ENCODE measurements at places on chromosomes 13 and 19.

DNA sequence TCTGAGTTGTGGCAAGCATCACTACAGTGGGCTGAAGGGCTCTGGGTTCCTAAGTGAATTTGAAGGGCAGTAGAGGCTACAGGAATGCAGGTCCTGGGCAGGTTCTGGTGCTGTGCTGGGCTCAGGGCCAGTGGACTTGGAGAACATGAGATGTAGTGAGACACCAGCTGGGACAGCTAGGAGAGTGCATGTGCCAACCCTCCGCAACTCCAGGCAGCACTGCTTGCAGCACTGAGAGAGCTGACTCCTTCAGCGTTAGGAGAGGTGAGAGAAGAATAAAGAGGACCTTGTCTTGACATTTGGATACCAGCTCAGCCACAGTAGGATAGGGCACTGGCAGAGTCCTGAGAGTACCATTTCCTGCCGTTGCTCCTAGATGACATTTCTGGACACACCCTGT is 739.9 kb upstream of the PRR20A start:
- DNase-seq, result no peak

- DNase-seq, result no peak
Measured at GRCh38 chr19:39380521-39381502, 10.1 kb downstream of the PAF1 start.

GRCh38 chr13:101139081-101139480 is 277.2 kb downstream of the NALCN start:
- DNase-seq, result peak; percentile 32

DNA sequence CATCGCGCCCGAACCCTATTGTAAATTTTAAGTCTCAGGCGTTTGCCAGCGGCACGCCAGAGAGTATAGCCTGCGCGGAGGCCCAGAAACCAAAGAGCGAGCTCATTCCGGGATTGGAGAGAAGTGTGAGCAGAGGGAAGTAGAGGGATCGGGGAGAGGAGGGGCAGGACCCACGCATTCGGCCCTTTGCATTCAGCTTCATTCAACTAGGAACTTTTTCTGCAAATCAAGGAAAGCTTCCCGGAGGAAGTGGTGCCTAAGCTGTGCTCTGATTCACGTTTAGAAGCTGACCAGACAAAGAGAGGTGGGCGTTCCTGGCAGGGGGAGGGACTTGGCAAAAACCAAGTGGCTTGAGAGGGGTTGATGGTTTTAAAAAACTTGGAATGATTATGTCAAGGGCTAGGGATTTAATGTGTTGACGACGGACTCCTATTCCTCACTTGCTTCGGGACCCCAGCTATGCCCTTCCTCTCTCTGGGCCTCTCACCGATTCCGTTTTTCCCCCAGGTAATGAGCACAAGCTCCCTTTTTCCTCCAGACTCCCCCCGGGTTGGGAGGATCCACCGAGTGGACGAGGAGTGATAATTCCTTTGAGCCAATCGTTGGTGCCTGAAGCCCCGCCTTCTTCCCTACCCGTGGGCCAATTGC is 811 bp upstream of the PRMT1 start:
- no peak for DNase-seq

- DNase-seq, result no peak
Measured at GRCh38 chr19:12611361-12611699, 610 bp downstream of the ZNF791 start.

DNA sequence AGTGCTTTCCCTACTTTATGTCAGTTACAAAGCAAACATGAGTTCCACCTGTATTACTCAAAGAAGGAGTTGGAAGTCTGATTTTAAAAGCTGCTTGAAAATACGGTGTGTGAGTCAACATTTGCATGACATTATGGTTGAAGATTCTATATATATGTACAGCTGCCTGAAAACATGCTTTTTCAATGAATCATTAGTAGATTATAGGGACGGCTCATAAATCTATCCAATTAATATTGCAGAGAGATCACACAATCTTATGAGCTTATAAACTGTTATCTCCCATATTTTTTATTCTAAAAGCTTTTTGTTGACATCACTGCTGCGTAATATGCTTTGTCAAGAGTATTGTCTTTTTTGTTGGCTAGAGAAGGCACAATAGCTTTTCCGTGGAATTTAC is 873.8 kb downstream of the SLITRK6 start:
- no peak for DNase-seq

GRCh38 chr19:32675720-32676185 is at the start of gene RGS9BP:
Gene RGS9BP, plus strand, starts transcription at chr19:32675848. Its CDS starts 416 bp downstream, at chr19:32676264.
- no peak for DNase-seq

GRCh38 chr13:40026174-40026585 is 370.7 kb downstream of the COG6 start:
- DNase-seq, result no peak

GRCh38 chr13:40285634-40286033 is 380.8 kb downstream of the FOXO1 start:
- DNase-seq, result no peak

DNA sequence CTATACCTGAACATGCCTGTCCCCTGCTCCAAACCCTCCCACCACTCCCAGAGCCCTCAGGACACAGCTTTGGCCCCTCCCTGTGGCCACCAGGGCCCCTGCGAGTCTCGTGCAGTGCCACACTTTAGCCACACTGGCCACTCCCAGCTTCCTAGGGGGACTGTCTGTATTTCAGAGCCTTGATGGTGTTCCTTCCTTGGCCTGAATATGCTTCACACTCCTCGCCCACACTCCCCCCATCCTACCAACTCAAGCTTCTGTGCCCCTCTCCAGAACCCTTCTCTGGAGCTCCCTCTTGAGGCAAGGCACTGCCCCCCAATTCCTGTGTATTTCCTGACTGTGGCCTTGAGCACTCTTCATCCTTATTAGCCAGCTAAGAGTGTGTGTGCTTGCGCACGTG is 80.2 kb downstream of the DPF1 start:
- no peak for DNase-seq

DNA sequence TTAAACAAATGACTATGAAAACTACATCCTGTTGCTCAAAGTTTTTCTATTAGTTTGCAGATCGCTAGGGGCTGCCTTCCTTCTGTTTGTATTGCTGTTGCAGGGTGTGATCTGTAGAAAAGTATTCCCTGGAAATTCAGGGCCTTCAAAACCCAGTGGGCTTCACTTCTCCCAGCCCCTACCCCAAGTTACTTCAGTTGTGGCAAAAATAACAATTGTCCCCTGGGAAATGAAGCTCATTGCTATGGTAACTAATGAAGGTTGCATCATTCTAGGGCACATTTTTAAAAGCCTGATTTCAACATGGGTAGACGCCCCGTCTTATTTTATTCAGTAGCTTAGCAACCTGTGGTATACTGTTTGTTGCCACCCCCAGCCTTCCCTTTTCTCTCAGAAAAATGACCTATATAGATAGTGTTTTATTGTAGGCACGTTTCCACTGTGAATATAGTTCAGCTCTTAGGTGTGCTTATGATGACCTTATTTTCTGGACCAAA is 60.9 kb downstream of the WDFY2 start:
- DNase-seq, result no peak

DNA sequence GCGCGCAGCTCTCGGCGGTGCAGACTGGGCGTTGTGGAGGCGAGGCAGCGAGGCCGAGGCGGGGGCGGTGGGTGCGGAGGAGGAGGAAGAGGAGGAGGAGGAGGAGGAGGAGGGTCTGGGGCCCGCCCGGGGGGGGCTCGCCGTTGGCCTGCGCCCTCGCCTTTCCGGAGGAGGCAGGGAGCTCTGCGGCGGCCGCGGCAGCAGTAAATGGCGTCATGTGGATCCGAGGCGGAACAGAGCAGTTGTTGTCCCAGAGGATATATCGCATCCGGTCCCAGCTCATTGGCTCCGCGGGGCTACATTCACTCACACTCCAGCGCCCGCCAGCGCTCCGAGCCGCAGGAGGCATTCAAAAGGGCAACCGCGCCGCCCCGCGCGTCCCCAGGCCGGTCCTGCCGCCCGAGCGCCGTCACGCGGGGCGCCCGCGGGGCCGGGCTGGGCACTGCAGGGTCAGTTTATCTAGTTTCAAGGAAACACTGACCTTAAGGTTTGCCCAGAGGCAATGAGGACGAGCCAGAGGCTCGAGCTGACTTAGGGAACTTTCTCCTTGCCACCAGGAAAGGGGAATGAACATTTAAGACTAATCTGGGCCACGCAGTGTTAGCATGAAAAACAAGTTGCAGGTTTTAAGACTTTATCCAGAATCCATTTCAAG is at the start of gene SPRY2:
SPRY2 (minus strand) TSS at position 26 of the 655 bp plus-strand sequence. CDS start 3,421 bp downstream, outside the sequence.
- DNase-seq, result peak; percentile 32

DNA sequence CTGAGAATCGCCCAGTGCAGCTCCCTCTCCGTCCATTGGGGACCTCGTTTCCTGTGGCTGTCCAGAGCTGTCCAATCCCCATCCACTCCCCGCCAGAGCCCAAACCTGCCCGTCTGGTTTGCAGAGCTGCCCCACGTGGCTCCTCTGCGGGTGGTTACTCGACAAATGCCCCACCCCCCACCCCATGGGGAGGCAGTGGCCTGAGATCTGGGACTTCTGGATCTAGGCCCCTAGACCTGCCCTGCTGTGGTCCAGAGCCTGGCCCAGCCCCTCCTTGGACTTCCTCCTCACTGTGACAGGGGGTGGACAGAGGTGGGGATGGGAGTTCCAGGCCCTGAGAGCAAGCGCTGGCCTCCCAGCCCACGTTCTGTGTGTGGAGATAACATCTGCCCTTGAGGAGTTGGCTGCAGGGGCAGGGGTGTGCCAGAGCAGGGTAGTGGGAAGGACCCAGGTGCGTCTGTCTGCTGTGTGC is 29.1 kb downstream of the PAK4 start:
- no peak for DNase-seq

DNA sequence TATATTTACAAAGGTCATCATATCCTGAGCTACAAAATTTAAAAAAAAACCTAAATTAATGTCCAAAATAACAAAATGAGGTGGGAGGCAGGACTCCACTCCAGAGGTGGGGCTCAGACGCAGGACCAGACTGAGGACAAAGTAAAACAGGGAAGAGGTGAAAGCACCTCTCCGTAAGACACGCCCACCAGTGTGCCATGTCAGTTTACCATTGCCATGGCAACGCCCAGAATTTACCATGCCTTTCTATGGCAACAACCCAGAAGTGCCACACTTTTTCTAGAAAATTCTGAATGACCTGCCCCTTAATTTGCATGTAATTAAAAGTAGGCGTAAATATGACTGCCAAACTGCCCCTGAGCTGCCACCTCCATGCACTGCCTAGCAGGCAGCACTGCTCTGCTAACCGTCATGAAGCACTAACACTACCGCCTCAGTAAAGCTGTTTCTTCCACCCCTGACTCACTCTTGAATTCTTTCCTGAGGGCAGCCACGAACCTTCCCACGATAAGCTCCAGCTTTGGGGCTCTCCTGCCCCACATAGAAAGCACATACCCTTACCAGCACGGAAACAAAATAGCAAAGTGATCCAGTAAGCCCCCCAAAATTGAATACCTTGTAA is 22.3 kb upstream of the PDCD5 start:
- no peak for DNase-seq

DNA sequence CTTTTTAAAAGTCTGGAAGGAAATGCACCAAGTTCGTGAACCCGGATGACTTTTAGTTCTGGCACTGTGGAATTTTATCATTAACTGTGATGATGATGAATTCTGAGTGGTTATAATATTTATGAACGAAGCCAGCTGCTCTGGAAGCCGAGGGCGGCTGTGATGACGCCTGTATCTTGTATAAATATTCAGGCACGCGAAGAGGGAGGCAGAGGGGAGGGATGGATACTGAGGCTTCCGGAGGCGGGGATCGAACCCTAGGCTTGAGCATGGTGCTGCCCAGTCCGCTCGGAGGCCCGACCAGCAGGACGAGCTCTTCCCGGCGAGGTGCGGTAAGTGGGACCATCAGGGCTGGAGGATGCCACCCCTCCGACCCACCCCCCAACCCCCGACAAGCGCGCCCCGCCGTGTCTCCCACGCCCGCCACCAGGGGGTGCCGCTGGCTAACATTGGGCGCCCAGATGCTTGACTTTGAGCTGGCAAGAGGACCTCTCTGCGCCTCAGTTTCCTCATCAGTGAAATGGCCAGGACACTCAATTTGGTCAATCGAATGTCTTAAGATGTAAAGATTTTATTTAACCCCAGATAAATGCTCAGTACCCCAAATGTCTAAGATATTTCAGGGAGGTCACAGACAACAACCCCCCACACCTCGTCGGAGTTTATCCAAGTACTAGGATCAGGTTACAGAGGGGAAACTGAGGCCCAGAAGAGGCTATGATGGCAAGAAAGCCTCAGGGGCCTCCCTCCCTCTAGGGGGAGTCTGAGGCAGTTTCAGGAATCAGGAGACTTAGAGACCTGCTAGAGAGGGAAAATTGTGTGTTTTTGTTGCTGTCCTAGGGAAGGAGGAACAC is 4.5 kb upstream of the RAB3A start:
- DNase-seq, result no peak

- DNase-seq, result no peak
Measured at GRCh38 chr19:40718774-40719391, 2.0 kb downstream of the ITPKC start.

DNA sequence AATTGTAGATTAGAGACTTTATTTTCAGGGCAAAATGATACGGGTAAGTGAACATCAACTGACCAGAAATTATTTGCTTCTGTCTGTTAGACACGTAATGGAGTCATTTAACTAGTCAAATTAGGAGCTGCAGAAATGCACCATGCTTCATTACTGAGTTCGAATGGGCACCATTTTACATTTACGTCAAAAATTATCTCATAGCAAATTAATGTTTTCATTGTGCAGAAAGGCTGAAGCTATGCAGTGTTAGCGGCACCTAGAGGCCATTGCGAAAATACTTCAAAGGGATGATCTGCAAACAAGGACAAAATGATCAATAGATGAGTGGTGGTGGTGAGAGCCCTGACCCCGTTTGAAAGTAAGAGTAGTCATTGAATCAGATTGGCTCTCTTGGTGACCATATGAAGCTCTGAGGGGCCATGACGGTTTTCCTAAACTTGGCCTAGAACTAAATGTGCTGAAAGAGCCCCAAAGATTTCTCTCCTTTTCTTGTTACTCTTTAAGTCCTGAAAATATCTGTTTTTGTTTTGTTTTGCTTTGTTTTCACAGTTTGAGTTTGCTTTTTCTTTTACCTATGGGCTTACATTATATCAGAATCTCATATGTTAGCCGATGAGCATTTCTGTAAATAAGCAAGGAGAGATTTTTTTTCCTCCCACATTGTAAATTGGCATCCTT is 277.9 kb downstream of the ZNF536 start:
- no peak for DNase-seq

DNA sequence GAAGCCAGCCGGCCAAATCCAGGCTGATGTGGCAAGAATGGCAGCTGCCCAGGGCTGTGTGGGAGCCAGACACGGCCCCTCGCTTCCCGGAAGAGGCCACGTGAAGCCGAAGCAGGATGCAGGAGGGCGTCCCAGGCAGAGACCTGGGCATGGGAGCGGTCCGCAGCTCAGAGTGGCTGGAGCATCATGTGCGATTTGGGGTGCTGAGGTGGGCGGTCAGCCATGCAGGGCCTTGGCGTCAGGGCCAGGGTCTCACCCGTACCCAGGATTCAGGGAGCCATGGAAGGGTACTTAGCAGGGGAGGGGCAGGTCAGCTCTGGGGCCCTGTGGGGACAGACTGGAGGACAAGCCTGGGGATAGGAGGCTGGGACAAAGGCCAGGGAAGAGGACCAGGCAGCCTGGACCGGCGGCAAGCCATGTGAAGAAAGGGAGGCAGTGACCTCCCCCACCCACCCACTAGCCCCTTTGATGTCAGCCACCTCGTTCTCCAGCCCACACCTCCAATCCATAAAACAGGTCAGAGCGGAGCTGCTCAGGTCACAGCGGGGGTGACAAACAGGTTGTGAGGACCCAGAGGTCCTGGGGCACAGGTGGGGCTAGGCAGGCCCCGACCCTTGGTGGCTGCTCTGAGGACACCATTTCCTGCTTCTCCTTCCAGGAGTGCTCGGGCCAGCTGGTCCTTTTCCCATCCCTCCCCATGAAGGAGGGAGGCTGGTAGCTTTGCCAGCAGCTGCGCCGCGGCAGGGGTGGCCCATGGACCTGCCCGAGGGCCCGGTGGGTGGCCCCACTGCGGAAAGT is 2.3 kb downstream of the KASH5 start:
- no peak for DNase-seq
